Activated CD4-positive, alpha-beta T cell treated with anti-CD3 and anti-CD28 coated beads, Interleukin-2, amount 10 ng/mL, durations not matched to agents 24 days and 14 days (primary cell): ENCODE measurements at places on chromosomes 1 and 21.

- DNase-seq: no peak
Measured at GRCh38 chr1:48552420-48552819, 80.4 kb upstream of the SPATA6 start.

GRCh38 chr1:191913260-191913977 lies 244.8 kb upstream of the RGS18 start:
- DNase-seq: no peak

GRCh38 chr1:147236959-147237791 lies 5.3 kb upstream of the CHD1L start:
- DNase-seq: no peak

DNA sequence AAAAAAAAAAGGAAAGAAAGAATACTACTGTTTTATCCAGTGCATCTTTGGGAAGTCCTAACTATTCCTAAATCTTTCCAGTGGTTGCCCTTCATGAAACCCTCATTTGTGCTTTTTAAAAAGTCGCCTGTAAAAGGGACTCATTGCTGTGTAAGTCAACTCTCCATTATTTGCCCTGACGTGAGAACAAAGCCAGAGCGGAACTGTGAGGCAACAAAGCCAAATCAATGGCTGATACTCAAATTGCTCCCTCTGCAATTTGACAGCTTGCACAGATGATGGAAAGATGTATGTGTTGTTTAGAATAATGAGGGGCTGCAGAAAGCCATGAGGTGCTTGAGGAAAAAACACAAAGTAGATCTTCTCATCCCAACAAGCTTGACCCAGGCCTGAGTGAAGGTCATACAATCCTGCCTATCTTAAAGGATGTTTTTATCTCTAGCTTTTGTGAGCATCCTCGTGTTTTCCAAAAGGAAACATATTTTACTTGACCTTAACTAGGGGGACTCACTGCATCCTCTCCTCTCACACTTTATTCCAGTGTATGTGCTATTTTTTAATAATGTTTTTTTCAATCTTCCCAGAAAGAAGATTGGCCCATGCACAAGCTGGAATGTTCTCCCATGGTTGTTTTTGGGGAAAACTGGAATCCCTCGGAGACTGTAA lies 33.4 kb downstream of the SMYD2 start:
- DNase-seq: no peak

DNA sequence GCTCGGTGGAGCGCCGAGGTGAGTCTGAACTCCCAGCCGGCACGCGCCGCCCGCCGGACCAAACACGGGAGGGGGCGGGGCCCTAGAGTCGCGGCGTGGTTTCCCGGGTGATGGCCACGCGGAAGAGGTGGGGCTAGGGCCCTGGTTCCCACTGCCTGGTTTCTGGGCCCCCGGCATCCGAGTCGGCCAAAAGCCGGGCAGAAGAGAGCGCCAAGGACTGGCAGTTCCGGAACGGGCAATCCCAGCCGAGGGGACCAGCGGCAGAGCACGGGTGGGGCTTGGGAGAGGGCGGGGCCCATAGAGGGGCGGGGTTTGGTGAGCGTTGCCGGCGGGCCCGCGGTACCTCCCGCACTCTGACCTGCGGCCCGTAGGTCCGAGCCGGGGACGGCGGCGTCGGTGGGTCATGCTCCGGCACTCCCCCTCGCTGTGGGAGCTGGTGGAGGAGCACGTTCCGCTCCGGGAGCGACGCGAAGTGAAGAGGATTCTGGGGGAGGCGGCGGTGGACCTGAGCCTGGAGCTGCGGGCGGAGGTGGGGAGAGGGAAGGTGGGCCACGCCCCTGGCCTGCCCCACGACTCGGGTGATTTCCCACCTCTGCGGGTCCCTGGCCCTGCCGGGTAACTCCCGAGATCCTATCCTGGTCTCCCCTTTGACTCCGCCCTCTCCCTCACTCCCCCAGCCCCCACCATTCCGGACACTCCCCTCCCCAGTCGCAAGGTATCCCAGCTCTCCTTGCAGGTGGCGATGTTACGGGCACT lies at the start of gene CCDC24:
TSS of gene CCDC24 (plus strand) at position 124 of the 756 bp plus-strand sequence. CDS start at position 404, 280 bp downstream.
- peak; percentile 95 for DNase-seq

- no peak for DNase-seq
Measured at GRCh38 chr1:219539645-219540254, 73.2 kb downstream of the ZC3H11B start.

DNA sequence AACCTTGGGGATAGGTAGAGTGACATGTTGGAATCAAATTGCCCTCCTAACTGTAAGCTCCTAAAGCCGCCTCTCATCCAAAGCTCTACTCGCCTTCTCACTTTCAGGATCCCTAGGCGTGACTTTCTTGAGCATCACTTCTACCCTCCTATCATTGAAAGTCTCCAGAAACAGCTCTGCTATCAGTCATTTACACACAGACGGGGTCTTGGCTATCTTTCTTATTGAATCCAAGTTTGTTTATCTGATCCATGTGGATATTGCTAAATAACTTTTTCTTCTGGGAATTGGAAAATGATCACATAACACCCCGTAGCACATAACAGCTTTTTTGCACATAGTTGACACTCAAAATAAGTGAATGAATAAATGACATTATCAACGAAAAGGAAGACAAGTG lies 216.4 kb upstream of the KIAA0040 start:
- no peak for DNase-seq

DNA sequence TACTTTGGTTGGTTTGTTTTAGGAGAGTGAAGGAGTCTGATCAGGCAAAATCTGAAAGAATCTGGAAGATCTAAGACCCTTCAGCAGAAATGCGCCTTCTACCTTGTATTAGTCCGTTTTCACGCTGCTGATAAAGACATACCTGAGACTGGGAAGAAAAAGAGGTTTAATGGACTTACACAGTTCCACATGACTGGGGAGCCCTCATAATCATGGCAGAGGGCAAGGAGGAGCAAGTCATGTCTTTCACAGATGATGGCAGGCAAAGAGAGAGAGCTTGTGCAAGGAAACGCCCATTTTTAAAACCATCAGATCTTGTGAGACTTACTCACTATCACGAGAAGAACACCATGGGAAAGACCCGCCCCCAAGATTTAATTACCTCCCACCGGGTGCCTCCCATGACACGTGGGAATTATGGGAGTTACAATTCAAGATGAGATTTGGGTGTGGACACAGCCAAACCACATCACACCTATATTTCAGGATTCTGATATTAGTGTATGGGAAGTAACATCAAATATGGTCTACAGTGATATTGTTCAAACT lies 99.3 kb downstream of the GLUL start:
- no peak for DNase-seq
